ENCODE measurements at places on chromosomes 11 and 22.

GRCh38 chr11:60169264-60169915 lies 13.5 kb downstream of the MS4A6A start:
- no peak for DNase-seq

- DNase-seq, result no peak
These were observed 313.7 kb downstream of the SWAP70 start for GRCh38 chr11:9977554-9977953.

DNA sequence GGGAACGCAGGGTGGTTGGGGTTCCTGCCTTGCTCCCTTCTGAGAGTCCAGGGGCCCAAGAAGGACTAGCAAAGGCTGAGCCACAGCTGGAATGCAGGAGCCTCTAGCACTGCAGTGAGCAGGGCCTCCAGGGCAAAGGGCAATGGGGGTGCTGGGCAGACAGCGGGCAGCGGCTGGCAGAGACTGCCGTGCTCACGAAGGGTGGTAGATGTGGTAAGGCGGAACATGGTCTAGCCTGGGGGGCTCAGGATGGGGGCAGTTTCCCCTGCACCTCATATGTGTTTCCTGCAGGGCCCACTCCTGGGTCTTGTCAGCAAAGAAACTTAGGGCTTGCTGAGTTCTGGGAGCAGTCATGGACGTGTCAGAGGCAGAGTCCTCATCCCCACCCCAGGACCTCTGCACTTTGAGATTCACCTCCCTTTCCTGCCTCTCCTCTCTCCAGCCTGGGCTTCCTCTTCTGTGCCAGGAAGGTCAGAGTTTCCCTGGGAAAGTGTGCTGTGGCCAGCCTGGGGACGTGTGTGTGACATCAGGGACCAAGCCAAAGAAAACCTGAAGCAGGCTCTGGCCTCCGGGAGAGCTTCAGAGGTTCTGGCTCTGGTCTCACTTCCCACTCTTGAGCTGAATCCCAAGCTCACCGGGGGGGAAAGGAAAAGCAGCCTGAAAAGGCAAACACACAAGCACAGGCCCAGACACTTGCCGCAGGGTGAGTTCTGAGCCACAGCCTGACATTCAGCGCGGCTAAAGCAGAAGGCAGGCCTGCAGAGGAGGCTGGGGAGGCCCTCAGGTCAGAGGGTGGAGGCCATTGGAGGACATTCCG lies 4.4 kb downstream of the MOGAT2 start:
- DNase-seq, result no peak

- DNase-seq, result no peak
These were observed 1.7 kb downstream of the UVRAG start for GRCh38 chr11:75816561-75817239.

- no peak for DNase-seq
These were observed 25.4 kb downstream of the THOC5 start for GRCh38 chr22:29528144-29528543.

Data from HEK293T (cell line).